ENCODE measurements at places on chromosomes 12 and 14.

- no peak for DNase-seq
These were observed 55.5 kb upstream of the BDKRB2 start for GRCh38 chr14:96149131-96149530.

- no peak for DNase-seq
These were observed 13.1 kb downstream of the ATXN3 start for GRCh38 chr14:92093320-92093719.

- DNase-seq, result no peak
These were observed at the start of gene COL2A1 for GRCh38 chr12:48004053-48004941. Gene COL2A1 (minus strand): TSS chr12:48004476. CDS start chr12:48004321, 155 bp downstream.

DNA sequence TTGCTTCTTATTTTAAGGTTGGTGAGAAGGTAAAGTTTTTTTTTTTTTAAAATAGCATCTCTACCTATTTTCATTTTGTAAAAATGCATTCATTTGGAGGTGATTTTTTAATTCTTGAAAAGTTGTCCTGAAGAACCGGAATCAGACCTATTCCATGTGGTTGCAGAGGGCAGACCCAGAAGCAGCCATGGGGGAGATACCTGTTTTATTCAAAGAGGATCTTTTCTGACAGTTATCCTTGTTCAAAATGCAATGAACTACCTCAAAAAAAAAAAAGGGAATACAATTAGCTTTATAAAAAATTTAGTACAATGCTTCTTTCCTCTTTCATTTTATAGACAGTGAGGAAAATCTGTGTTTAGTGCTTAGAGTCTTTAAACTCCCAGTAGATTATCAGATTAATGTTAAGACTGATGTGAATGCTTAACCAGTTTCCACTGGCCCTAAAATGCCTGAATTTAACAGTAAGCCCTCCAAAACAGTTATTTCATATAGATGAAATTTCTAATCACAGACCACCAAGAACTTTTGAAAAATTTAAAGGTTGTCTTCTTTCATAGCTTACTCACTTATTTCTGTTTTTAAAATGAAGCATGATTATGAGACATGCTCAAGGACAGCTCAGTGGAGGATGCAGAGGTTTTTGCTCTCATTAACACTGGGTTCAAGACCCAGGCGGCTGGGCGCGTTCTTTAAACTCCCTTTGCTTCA, 8.6 kb upstream of the NEMF start:
- DNase-seq, result no peak

GRCh38 chr14:75138492-75138891, 11.6 kb upstream of the NEK9 start:
- DNase-seq, result no peak

DNA sequence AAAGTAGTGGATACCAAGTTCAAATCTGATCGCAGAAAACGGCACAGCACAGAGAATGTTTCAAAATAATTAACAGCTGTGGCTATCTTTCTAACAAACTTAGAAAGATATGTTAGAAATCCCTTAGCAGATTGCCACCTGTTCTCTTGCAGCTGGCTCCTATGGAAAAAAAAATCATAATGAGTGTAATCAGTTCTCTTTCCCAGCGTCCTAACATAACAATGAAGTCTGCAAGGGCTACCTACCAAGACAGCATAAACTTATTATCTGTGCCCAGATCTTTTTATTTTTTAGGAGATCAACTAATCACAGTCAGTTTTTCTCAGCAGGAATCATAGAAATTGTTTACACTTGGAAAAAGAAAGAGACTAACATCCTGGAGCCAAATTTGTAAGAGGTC, 358.6 kb upstream of the FOXG1 start:
- DNase-seq, result no peak

DNA sequence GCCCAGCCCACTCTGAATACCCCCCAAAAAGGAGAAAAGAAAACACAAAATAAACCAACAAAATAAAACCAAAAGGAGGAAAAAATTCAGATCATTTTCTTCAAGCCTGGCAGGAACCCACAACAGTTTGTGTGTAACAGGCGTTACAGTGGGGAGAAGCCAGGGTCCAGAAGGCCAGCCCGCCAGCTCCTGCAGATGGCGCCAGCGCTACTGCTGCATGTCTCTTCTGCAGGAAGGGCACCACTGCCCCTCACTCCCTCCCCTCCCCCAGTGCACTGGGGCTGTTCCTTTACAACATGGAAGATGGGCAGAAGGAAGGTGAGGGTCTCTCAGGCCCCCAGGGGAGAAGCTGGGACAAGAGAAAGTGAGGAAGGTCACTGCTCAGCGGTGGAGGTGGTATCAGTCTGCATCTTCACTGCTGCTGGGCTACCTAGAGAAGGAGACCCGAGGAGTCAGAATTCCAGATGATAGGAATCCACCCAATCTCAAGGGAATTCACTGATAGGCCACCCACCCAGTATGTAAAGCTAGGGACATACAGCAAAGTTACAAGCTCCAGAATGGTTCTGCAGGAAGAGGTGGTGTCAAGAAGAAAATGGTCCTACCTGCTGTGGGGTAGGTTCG, 2.3 kb upstream of the NOP2 start:
- DNase-seq, result no peak

DNA sequence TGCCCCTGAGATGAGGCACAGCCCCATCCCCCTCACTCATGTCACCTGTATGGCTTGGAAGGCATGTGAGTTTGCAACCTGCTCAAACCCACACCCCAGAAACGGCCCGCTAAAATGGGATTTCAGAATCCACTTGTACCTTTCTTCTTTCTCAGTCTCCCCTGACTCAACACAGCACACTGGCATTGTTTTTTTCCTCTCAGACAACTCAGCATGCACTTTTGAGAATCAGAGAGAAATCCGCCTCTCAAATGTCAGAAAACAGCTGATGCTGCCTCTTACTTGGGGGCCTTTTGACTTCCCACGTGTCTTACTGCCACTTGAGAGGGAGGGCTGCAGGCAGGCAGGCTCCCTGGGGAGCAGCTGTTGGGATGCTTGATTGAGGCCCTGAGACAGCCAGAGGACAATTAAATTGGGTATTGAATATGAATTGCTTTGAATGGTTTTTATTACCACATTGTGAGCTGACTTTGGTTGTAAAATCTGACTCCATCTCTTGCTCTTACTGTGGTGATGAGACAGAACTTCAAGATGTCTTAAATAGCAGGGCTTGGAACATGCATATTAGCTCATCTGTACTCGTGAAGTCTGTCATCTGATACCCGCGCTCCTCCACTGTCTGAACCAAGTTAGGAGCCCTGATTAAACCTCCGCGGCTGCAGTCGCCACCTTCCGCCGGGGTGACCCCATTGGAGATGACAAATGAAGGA, 96.6 kb downstream of the APAF1 start:
- DNase-seq, result no peak

GRCh38 chr14:20746566-20746965, 879 bp downstream of the EDDM3A start:
- no peak for DNase-seq

GRCh38 chr12:32455607-32456071, 56.3 kb downstream of the FGD4 start:
- no peak for DNase-seq

- no peak for DNase-seq
These were observed 86.7 kb downstream of the NCOR2 start for GRCh38 chr12:124480469-124481256.

- no peak for DNase-seq
These were observed 150.1 kb upstream of the LRIG3 start for GRCh38 chr12:59070322-59070933.

GRCh38 chr14:32166029-32166428, 35.8 kb upstream of the RNU6-7 start:
- no peak for DNase-seq

DNA sequence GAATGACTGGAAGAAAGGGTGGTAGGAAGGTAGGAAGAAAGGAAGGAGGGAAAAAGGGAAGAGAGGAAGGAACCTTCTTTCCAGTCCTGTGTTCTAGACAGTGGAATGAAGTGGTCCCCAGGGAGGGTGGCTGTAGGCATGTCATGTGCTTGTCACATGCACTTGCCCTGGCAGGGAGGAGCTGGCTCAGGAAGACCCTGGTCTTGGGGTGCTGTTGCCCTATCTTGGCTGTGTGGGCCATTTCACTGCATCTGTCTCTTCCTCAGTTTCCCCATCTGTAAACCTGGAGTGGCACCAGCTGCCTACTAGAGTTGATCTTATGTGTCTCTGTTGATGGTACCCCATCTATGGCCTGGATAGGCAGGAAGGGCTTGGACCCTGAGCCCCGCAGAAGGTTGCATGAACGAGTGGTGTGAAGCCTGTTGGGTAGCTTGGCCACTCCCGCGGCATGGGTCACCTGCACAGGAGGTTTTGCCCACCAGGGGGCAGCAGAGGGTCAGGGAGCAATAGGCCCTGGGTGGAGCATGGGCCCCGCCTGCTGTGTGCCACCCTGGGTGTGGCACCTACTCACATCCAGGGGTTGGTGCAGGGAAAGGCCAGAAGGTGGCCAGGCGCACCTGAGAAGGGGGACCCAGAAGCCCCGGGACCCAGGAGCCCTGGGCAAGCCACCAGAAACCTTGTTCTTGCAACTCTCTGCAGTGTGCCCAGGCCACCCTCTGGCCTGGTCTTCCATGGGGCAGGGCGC, 25.1 kb downstream of the MEG3 start:
- DNase-seq, result no peak

GRCh38 chr14:88386256-88386794, 868 bp downstream of the SPATA7 start:
- no peak for DNase-seq

DNA sequence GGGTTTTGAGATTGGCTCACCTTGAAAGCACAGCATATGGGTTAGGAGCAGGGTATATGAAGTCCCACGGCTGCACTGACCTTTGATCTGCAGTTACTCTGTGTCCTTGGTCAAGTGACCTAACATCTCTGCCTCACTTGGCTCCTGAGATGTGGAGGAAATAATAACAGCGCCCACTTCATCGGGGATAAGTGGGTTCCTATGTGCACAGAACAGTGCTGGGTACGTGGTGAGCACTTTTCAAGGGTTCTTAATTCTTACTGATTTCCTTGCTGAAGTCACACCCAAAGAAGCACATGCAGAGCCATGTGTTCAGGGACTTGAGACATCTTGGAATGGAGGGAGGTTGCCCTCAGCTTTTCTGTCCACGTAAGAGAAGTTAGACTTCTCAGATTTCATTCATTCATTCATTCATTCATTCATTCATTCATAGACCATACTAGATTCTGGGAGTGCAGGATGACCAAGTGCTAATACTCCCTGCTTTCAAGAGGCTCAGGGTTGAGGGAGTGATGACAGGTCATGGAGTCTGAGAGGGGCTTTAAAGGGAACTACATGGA, 39.4 kb downstream of the ADGRD1 start:
- no peak for DNase-seq

- DNase-seq, result no peak
These were observed 29.3 kb upstream of the PELI2 start for GRCh38 chr14:56088941-56089340.

DNA sequence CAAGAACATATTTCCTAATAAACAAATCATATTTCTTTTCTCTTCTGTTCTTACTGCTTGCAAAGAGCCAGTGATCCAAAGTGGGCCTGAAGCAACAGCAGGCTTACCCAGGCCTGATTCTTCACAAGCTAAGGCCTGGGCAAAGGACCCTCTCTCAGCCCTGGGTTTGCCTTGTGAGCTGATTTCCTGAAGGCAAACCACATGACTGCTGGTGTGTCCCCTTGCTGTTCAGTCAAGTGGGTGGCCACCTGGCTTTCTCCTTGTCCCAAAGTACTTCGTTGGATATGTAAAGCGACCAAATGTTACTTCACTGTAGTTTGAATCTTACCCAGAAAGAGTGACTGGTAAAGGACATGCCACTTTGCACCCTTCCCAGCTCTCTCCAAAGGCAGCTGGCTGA, 392.9 kb downstream of the ZFP36L1 start:
- DNase-seq, result no peak

GRCh38 chr12:52350021-52350620, 17.2 kb downstream of the KRT85 start:
- no peak for DNase-seq

DNA sequence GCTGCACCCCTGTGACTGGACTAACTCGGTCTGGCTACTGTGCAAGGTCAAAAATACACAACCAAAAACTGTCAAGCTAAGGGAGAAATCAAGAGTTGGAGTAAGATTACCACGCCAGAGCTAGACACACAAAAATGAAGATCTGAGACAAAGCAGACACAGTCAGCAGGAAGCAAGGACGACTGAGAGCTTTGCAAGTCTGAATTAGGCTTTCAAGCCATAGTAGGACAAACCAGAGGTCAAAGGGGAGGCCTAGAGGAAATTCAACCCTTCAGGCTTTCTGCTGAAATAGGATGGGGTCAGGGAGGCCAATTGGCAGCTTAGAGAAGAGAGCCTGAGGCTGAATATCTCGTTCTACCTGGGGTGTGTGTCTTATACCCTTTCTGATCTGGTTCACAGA, 117.3 kb downstream of the LLPH start:
- no peak for DNase-seq

DNA sequence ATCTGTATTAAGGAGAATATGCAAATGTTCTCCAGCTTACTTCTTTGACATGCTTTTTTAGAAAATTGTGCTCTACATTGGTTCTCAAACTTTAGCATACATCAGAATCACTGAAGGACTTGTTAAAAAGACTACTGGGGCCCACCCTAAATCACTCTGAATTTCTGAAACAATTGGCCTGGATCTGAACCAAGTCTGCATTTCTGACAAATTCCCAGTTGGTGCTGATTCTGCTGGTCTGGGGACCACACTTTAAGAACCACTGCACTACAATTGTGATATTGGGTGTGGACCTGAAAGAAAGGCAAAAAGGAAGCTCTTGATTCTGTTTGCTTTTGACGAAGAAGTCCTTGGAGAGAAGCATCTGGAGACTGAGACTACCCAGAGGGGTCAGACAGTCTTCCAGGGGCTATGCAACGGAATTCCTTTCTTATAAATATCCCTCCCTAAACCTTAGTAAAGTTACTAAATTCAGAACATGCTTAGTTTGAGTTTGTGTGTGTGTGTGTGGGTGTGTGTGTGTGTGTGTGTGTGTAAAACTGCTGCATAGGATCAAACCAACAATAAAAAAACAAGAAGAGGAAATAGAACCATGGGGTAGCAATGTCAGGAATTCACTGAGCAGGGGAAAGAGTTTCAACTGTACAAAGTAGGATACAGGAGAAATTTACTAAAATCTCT, 36.8 kb downstream of the EAPP start:
- DNase-seq, result no peak

- DNase-seq, result no peak
These were observed 43.3 kb downstream of the BEST3 start for GRCh38 chr12:69655616-69656340.

- DNase-seq, result no peak
These were observed 5.3 kb downstream of the PHB2 start for GRCh38 chr12:6965026-6965661.

GRCh38 chr14:33848009-33848408, 102.9 kb downstream of the EGLN3 start:
- no peak for DNase-seq

- DNase-seq, result no peak
These were observed 61.2 kb downstream of the PTPN21 start for GRCh38 chr14:88493392-88494185.

GRCh38 chr12:52126605-52127578, 47.4 kb downstream of the SMIM41 start:
- DNase-seq, result no peak

- no peak for DNase-seq
These were observed 4.9 kb downstream of the PTGER2 start for GRCh38 chr14:52318826-52319645.

Data from esophagus squamous epithelium (tissue), 5 donors.